ENCODE measurements at places on chromosomes 16 and 17.
A peak's percentile ranks its signal among the peaks of the same experiment; 100 is the strongest.

DNA sequence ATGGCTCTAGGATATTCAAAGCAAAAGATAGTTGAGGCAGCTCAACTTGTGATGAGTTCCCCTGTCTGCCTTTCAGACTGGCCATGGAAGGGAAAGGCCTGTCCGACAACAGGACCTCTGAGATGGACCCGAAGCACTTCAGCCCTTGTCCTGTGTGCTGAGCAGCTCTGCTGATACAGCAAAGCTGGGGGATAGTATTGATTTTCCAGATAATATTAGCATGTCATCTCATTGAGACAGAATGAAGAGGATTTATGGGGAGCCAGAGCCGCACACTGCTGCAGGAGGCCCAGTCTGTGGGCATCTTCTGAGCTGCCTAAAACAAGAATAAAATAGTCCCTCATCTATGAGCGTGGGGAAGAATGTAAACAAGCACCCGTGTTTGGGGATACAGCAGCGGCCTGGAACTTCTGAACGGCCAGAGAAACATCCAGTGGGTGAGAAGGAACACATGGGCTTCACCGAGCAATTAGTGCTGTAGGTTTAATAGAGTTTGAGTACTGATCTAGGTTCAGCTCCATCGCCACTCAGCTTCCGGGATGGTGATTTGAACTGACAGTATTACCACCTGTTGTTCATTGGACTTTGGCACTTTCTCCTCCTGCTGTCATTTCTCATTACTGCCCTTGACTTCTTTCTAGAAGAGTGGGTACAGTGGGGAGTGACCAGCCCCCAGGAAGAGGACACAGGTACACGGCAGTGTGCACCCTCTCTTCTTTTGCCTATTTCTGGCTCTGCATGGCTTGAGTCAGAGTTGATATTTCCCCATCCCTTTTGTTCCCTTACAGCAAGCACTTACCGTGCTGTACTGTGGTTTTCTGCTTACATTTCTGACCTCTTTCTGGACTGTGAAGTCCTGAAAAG, 96.5 kb upstream of the TBX2 start:
- no peak for DNase-seq

DNA sequence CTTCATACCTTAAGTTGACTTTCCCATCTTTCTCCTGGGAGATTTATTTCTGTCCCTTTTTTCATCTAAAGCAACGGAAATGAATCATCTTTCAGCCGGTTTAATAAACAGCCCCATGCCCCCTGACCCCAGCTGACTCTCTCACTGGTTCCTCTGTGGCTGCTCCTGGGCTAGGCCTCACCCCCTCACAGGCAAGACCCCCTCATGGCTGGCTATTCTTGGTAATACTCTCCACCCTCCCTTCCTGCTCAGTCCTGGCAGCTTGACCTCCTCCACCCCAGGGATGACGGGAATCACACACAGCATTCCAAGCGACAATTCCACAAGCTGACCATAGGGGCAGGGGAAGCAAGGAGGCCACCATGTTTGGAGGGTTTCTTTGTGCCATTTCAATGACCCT, 1.5 kb upstream of the ADAP2 start:
- DNase-seq = no peak

DNA sequence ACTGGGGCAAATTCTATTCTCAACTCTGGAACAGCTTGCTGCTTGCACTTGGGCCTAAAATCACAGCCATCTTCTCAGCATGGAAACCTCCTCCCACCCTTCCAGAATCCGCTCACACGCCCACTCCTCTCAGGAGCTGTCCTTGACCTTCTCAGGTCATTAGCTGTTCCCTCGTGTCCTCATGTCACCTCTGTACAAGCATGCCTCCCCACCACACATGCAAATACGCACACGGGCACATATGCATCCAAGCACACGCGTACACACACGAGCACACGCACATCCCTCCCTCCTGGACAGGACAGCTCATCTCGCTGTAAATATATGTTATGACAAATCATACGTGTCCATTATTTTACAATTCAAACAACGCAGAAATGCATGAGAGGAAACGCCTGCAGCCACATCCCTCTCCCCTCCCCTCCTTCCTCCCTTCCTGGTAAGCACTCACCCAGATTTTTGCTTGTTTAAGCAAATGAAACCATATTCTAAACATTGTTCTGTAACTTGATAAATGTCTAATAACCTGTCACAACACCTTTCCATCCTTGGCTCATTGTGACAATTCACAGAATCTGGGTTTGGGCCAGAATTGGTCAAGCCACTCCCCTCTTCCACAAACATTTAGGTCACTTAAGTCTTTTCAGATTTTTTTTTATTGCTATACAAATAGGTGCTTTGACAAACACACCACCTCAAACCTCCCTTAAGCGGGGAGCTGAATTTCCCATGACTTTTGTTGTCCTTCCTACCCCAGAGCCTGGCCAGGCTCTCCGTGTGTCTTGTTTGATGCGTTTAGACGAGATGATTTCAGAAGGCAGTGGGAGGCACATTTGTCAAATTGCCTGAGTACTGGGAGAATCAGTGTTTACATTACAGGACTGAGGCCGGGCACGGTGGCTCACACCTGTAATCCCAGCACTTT, 41.7 kb downstream of the DNAH17 start:
- no peak for DNase-seq

DNA sequence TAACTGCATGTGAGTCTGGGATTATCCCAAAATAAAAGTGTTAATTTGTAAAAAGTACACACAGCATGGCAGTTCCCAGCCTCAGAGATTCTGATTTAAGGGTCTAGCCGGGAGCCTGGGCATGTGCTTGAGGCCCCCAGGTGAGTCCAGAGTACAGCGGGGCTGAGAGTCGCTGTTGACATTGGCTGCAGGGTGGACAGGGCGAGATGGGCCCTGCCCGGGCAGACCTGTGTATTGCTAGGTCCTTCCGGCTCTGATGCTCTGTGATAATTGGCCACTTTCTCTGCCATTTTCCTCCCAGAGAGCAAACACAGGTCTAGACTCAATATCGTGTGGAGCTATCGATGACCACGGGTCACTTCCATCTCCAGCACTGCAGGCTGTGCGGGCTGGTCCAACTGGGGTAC, 73.6 kb downstream of the ABCC6 start:
- DNase-seq = no peak

DNA sequence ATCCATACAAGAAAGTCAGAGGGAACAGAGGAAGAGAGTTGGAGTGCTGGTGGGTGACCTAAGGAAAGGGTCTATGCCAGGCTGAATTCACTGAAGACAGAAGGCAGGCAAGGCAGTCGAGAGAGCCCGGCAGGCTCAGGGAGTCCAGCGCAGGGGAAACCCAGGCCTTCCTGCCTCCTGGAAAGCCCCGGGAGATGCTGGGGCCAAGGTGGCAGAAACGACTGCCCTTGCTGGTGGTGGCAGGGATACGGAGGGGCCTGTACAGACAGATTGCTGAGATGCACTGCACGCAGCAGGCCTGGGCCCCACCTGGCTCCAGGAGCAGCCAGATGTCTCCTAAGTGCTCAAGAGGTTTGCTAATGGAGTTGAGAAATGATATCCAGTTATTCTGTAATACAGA, 59.8 kb downstream of the GTF3C1 start:
- DNase-seq = no peak

DNA sequence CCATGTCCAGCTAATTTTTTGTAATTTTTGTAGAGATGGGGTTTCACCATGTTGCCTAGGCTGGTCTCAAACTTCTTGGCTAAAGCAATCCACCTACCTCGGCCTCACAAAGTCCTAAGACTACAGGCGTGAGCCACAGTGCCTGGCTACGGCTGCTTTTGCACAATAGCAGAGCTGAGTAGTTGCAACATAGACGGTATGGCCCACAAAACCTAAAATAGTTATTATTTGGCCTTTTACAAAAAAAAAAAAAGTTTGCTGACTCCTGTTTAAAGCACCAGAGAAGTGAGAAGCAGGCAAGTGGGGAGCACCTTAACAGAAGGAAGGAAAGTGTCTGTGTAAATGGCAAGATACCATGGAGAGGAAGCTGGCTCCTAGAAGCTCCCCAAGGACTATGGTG, 5.3 kb upstream of the HSF5 start:
- no peak for DNase-seq

DNA sequence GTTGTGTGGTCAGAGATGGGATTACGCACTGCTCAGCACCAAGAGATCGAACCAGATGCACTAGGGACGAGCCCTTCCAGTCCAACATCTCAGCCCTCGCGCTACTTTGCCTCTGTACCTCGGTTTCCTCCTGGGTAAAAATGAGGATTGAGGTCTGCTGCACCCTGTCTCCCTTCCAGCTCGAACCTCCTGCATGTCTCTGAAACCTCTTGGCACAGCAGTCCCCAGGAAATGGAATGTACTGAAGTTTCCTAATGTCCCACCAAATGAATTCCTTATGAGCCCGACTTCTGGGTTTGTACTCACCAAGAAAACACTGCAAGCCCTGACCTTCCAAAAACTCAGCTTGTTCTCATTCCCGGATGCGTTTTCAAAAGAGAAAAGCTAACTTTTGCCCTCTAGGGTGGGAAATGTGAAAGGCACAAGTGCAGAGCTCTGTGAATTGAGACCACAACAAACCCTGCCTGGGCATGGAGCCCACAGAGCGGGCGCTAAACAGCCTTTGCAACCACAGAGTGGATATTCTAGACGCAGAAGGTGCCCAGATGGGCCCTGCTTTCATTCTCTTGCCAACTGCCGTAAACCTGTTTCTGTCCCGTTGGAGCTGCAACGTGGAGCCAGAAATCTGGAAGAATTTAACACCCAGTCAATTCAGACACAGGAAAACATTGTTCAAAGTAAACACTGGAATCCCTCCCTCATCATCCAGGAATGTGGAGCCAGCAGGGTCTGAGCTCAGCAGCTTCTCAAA, 10.3 kb downstream of the CDRT4 start:
- DNase-seq = peak; percentile 85

GRCh38 chr16:62596584-62596983, 560.3 kb upstream of the CDH8 start:
- DNase-seq = no peak

DNA sequence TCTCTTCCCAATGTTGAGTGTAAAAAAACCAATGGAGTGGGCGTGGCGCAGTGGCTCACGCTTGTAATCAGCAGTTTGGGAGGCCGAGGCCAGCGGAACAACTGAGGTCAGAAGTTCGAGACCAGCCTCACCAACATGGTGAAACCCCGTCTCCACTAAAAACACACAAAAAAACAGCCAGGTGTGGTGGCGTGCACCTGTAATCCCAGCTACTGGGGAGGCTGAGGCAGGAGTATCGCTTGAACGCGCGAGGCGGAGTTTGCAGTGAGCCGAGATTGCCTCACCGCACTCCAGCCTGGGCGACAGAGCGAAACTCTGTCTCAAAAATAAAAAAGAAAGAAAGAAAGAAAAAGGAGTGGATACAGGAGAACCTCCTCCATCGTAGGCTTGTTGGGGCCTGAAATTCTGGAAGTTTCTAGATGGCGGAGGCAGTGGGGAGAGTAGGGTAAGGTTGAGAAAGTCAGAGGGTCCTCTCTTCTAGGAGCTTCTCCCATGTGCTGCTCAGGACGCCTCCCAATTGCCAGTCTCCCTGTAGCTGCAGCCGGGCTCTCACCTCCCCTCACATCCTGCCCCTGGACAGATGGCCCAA, 709 bp upstream of the ZNF764 start:
- no peak for DNase-seq

All from substantia nigra (tissue), 51 donors.